Activated T-helper 1 cell treated with anti-CD3 and anti-CD28 coated beads, Interleukin-2, amount 50 U/mL, for 16 hours (primary cell): ENCODE measurements at places on chromosomes 1 and 21.

DNA sequence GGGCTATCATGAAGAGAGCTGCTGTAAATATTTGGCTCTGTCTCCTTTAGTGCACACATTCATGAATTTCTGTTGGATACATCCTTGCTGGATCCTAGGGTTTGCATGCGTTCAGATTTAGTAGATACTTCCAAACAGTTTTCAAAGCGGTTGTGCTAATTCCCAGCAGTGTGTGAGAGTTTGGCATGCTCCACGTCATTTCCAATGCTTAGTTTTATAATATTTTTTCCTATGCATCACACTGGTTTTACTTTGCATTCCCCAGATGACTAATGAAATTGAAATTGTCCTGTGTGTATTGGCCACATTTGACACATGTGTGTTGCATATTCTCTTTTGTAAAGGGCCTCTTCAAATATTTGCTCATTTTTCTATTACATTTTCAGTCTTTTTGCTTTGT lies 18.5 kb upstream of the AADACL3 start:
- DNase-seq, result no peak

- no peak for DNase-seq
Measured at GRCh38 chr1:66519992-66520391, 14.0 kb upstream of the SGIP1 start.

DNA sequence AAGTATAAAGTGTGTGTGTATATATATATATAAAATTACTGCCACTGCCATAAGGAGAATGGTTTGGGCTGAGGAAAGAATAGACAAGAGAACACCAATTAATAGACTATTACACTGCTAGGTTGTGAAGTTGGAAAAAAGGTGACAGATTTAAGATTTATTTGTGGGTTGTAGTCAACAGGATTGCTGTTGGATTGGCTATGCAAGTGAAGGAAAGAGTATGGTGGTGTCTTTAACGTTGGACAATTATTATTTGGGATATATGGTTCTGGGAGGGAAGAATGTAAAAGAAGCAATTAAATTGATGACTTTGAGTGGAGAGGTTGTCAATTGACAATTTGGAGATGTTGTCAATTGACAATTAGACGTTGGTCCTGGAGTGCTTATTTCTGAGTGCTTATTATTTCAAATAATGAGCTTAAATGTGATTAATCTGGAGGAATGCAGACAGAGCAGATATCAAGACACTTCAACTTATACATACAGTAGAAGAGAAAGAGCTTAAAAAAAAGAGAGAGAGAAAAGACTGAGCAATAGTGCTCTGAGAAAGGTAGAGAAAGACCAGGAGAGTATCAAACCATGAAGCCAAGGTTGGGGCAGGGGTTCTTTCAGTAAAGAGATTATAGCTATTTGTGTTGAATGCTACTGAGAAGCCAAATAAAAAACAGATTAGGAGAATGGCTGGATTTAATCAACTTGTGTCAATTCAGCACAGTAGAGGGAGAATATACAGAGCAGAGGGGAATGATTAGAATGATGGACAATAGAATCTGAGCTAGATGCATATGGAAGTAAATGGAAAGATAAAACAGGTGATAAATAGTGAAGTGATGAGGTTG lies 9.7 kb downstream of the PTGS2 start:
- DNase-seq, result no peak

DNA sequence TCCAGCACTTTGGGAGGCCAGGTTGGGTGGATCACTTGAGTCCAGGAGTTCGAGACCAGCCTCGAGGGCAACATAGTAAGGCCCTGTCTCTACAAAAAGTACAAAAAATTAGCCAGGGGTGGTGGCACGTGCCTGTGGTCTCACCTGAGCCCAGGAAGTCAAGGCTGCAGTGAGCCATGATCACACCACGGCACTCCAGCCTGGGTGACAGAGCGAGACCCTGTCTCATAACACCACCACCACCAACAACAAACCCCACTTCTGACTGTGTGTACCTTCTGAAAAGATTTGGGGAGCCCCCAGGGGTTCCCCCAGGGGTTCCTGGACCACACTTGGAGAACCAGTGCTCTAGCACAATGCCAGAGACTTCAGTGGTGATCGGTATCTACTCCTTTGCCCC lies 29.9 kb downstream of the NUAK2 start:
- DNase-seq, result no peak

DNA sequence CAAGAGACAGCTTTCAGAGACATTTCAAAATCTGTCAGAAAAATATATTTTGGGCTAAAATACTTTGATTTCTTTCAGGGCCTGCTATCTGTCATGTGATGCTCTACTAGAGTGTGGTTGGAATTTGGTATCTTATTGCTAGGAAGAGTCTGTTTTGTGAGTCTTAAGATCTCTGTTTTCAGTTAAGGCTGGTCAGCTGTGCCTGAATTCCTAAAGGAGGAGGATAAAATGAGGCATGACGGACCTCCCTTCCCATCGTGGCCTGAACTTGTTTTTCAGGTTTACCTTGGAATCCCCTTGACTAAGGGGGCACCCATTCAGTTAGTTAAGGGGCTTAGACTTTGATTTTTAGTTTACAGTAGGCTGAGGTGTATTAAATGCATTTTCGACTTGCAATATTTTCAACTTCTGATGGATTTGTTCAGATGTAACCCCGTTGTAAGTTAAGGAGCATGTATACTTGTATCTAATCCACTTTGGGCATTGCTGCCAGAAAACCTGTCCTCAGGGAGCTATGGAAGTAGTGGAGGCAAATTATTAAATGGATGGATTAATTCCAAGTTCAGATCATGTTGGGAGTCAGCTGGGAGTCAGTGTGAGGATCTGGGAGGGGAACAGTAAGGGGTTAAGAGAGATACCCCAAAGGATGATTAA lies 18.3 kb downstream of the CAPN2 start:
- DNase-seq, result no peak

GRCh38 chr1:31752258-31752657 lies 11.9 kb downstream of the ADGRB2 start:
- no peak for DNase-seq

- no peak for DNase-seq
Measured at GRCh38 chr1:91506071-91506470, 5.4 kb downstream of the CDC7 start.

GRCh38 chr1:163596541-163597258 lies 274.9 kb downstream of the NUF2 start:
- no peak for DNase-seq

DNA sequence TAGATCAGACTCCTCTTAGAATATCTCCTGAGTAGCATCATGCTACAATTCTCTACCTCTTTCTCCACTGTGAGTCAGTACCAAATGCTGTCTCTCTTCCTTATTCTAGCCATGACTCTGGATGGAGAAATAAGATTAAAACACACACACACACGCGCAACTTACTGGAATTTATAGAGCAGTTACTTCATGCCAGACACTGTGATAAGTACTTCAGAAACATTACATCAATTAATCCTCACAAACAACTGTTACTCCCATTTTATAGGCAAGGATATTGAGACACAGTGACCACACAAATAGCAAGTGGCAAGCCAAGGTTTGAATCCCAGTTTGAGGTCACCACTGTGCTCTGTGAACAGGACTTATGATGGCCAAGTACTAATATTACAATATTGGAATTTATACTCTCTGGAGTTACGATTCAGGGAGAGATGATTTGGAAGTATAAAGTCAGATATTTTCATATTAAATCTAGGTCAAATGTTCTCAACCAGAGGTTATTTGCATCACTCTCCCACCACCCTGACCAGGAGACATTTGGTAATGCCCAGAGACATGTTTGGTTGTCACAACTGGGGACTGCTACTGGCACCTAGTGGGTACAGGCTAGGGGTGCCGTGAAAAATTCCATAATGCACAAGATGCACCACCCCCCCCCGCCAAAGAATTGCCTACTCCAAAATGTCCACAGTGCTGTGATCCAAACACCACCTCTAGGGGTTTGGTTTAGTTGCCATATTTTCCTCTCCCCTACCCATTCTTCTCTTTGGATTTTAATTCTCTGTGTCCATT lies 221.6 kb downstream of the LTN1 start:
- DNase-seq, result no peak

GRCh38 chr1:235108876-235109275 lies 19.8 kb downstream of the TOMM20 start:
- no peak for DNase-seq

- no peak for DNase-seq
Measured at GRCh38 chr1:183986941-183987340, 50.6 kb downstream of the COLGALT2 start.

- no peak for DNase-seq
Measured at GRCh38 chr1:248825136-248825535, 579 bp downstream of the SH3BP5L start.

- DNase-seq, result no peak
Measured at GRCh38 chr1:170604889-170605288, 59.0 kb upstream of the PRRX1 start.
